ENCODE measurements at places on chromosomes 7 and 10.

DNA sequence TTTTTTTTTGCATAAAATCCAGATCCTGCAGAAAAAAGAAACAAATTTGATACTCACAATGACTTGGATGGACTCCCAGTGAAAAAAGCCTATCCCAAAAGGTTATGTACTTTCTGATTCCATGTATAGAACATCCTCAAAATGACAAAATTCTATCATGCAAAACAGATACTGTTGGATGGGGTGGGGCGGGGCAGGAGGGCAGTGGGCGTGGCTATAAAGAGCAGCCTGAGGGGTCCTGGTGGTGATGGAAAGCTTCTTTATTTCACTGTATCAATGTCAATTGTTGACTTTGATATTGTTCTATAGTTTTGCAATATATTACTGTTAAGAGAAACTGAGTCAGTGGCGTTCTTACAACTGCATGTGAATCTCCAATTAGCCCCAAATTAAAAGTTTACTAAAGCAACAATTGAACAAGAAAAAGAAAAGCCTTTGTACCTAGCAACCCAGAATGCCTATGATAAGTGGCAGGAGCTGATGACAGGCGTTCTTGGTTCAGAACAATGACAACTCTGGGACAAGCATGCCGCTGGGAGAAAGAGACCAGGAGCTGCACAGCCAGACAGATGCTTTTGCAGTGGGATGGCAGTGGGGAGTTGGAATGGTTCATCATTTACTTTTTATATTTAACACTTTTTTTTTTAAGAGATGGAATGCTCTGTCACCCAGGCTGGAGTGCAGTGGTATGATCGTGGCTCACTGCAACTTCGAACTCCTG lies 101.9 kb downstream of the LHPP start:
- DNase-seq: no peak

DNA sequence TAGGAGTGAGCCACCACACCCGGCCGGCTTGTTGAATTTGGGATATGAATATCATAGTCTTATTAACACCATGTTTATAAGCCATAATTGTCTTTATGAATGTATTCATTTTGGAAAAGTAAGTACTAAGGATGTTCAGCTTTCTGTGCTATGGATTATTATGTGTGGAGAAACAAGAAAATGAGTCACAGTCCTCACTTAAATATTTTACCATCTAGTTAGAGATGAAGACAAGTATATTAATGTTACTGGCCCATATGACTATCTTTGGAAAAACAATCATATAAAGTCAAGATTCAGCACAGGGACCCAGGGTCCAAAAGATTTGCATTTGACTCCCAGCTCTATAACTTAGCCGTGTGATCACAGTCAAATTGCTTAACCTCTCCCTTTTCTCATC lies 9.8 kb upstream of the TOMM7 start:
- DNase-seq: no peak

- no peak for DNase-seq
These were observed 112.1 kb downstream of the SGMS1 start for GRCh38 chr10:50511492-50512213.

- no peak for DNase-seq
These were observed 1.7 kb upstream of the WDR86 start for GRCh38 chr7:151411551-151411950.

GRCh38 chr10:99427566-99428190 lies 2.7 kb downstream of the GOT1 start:
- no peak for DNase-seq

DNA sequence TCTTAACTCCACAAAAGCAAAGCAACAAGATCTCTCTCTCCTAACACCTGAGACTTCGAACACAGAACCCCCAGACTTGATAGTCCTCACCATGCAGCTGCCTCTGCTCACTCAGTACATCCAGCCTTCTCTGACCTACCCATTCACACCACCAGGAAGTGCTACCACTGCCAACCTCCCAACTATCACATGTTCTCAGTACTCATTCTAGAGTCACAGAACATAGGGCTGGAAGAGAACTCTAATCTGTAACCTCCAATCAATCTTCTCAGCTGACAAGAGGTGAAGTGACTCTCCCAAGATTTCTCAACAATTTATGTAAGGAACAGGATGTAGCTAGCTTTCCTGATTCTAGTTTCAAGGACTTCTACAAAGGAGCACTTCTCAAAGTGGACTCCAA lies 3.8 kb downstream of the NUDCD3 start:
- DNase-seq: no peak
